NCI-H1930 (cell line): ENCODE measurements at places on chromosomes 5 and 9.

DNA sequence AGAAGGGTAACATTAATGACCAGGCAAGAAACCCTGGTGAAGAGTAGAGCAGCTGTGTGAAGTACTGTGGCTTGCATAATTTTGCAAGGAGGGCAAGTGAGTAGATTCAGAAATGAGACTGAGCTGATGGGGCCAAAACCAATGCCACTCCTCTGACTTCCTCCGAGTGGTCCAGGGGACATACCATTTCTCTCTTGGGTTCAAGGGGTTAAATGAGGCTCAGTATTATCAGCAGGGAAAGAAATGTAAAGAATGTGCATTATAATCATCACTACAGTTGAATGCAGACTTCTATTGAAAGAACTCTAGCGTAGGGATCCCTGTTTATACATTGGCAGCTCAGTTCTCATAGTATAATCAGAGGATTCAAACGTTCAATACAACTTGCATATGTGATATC lies 9.9 kb downstream of the POLR3G start:
- no peak for DNase-seq

DNA sequence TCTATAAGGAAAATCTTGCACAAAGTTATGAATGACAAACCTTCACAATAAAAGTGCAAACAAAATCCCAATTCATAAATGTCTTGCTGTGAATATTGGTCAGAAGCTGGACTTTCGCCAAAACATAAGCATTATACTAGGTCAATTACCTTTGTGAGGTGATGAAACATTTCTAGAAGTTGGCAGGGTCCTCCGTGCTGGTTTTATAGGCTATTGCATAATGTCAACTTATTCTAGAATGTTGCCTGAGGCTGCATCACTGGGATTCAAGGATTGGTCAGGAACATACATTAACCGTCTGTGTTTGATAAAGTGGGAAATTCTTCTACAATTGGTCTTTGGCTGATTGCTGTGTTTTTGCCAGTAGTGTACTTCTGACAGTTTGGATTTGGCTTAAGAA lies 49.8 kb upstream of the PALM2AKAP2 start:
- peak; percentile 21 for DNase-seq

- DNase-seq = no peak
Measured at GRCh38 chr9:95181226-95181818, 136.2 kb downstream of the FANCC start.

DNA sequence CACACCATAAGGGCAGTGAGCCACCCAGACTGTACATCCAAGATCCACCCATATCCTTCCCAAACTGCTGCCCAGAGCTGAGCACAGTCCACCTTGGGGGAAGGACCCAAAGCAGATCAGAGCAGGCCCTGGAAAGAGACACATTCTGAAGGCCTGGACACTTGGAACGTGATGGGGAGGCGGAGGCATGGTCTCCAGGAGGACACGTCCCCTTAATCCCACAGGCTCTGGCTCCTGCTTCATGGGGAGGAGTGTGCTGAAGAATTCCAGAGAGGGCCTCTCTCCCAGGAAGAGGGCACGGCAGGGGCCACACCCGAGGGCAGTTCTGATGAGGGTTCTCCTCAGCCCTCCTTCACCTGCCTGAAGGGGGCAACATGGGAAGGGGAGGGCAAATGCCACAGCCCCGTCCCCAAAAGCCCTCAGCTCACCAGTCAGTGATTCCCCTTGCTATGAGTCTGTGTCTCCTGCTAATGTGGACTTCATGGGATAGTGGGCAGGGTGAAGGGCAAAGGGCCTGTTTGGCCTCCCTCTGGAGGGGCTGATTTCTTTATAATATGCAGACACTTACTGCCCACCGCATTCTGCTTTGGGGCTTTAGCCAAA lies 276.8 kb downstream of the ENC1 start:
- no peak for DNase-seq

DNA sequence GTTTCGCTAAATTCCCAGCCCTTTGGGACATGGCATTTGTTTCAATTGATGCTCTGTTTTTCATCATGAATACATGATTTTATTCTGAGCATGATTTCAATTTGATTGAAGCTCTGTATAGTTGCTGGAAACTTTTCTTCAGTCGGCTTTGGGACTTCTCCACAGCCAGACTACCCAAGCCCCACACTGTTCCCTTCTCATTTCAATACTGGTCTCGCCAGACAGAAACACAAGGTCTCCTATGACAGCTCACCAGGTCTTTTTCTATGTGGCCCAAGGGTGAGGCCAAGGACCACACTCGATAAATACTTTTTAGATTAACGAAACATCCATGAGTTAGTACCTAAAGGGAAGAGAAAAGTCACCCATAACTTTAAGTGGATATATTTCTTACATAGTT lies 132.2 kb downstream of the ARL15 start:
- no peak for DNase-seq

DNA sequence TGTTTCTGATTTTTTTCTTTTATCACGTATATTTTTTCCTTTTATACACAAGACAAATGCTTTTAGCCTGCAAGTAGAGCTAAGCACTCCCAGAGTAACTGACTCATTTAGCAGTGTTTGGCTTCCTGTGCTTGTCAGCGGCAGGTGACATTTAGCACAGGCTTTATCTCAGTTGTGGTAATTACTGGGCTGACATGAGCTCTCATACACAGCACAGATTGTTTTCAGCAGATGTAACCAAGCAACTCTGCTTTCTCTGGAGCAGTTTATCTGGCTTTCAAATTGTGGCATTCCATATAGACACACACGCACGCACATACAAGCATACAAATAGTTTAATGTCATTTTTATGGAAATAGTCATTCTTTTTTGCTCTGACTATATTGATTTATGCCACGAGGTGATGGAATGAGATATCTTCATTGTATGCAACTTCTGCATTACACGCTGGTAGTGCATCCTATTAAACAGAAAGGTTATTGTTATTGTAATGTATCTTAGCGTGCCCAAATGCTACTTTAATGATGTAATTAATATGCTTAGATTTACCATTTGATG lies 379.0 kb upstream of the GRAMD2B start:
- peak; percentile 17 for DNase-seq

DNA sequence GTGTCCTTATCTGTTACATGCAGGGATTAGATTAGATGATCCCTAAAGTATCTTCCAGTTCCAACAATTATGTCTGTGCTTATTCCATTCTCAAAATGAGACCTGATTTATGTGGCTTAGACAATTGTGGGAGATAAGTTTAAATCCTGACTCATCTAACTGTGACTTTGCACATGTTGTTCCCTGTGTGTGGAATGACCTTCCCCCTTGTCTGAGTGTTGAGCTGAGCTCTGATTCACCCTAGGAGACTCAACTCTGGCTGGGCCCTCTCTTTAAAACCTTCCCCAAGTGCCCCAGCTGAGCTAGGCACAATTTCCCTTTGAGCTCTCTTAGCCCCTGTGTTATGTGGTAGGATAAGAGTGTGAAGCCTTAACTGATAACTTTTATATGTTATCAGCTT lies 118.9 kb upstream of the ELL2 start:
- DNase-seq = no peak

DNA sequence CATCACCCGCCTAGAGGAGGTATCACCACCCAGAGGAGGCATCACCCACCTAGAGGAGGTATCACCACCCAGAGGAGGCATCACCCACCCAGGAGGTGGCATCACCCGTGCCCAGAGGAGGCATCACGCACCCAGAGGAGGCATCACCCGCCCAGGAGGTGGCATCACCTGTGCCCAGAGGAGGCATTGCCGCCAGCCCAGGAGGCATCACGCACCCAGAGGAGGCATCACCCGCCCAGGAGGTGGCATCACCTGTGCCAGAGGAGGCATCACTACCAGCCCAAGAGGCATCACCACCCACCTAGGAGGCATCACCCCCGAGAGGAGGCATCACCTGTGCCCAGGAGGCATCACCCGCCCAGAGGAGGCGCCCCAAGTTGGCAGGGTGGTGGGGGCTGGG lies 2.6 kb downstream of the NOTCH1 start:
- no peak for DNase-seq

DNA sequence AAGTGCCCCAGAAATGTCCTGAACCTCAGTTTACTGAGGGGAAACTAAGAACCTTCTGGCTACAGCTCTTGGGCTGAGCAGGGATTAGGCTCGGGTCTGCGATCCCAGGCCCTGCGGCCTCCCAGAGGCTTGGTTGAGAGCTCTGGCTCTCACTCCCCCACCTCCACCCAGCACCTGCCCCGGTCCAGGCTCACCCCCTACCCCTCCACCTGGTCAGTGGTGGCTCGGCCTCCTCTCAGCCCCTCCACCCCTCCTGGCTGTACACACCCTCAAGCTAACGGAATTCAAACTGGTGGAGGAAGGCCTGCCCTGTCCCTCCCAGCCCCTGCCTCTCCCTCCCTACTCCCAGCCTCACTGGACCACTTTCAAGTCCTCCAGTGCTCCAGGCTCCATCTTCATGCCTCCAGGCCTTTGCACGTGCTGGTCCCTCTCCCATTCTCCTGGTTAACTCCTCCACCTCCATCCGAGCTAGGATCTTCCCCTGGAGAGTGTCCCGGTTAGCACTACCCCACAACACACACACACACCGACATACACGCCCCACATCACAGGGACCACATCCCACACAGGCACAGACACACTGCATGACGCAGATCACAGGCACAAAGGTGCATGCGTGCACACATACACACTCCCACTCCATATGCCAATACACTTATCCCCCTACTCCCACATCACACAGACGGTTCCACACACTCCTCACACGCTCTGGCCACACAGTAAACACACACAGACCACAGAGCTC lies 130.9 kb downstream of the C9orf50 start:
- no peak for DNase-seq

GRCh38 chr9:80873861-80874260 lies 815.5 kb downstream of the TLE1 start:
- no peak for DNase-seq

- DNase-seq = no peak
Measured at GRCh38 chr9:135332516-135332915, 147.1 kb upstream of the PPP1R26 start.

DNA sequence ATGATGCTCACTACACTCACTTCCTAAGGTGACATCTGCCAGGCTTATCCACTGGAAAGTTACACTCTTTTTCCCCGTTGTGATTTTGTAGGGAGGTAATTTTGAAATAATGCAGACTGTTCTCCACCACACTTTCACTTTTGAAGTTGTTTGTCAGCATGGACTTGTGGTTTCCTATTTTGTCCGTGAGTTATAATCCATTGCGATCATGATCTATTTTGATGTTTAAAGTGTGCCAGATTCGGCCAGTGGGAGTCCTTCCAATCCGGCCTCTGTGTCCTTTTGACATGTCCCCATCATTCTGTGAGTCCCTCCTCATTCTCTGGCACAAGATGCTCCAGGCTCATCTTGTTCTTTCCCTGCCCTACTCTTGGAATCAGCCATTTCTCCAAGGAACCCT lies 211.3 kb upstream of the KLF4 start:
- DNase-seq = no peak

- no peak for DNase-seq
Measured at GRCh38 chr9:90100014-90100413, 495.2 kb downstream of the GADD45G start.

DNA sequence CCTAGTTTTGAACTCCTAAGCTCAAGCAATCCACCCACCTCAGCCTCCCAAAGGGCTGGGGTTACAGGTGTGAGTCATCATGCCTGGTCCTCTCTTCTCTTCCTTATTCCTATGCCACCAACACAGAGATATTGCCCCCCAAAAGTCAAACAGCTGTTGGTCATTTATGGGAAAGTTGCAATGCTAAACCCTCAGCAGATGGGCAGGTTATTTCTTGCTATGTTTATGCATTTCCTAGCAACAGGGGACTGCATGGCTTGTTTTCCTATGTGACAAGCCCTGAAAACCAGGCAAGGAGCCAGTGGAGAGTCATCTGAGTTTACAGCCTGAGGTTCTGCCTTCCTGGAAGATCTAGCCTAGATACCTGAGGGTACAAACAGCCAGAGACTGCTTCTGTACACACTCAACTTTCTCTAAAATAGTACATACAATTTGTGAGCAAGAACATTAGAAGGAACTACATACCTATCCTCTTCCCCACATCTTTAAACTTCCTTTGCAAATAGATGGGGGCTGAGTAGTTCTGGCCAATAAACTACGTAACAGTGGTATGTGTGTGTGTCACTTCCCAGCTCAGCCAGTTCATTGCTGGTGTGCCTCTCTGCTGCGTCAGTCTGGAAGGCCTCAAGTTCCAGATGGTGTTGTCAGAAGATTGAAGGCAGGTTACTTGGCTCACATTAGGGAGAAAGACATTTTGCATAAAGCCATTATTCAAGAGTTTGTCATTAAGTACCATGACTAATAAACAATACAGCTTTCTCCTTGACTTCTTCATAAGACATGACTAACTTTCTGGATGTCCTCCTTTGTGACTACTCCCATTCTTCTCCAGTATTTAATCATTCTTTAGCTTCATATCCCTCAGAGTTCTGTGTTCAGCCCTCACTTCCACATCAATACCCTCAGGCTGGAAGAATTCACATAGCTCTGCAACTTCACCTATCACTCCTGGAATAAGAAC lies 65.3 kb downstream of the CSNK1A1 start:
- DNase-seq = no peak

- DNase-seq = no peak
Measured at GRCh38 chr5:177983763-177984583, 12.1 kb downstream of the PROP1 start.

GRCh38 chr5:77877516-77878355 lies 101.6 kb upstream of the TBCA start:
- DNase-seq = no peak

DNA sequence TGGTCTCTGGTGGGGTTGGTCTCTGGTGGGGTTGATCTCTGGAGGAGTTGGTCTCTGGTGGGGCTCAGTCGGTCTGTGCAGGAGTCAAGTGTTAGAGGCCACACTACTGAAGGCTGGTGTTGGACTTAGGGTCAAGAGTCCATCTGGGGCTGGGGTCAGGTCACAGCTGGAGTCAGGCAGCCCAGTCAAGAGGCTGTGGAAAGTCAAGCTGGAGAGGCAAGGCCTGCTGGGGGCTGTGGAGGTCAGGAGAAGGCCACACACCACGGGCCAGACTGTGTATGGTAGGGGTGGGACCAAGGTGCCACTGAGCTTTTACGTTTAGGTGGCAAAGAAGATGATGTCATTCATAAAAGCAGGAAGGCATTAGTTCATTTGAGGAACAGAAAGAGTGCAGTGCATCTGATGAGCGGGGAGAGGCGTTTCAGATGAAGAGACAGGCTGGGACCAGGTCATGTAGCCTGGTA lies 16.7 kb upstream of the CD74 start:
- DNase-seq = no peak

- DNase-seq = no peak
Measured at GRCh38 chr5:164351245-164351834, 845.9 kb downstream of the MAT2B start.

GRCh38 chr9:36306471-36307306 lies 48.4 kb upstream of the GNE start:
- DNase-seq = no peak

DNA sequence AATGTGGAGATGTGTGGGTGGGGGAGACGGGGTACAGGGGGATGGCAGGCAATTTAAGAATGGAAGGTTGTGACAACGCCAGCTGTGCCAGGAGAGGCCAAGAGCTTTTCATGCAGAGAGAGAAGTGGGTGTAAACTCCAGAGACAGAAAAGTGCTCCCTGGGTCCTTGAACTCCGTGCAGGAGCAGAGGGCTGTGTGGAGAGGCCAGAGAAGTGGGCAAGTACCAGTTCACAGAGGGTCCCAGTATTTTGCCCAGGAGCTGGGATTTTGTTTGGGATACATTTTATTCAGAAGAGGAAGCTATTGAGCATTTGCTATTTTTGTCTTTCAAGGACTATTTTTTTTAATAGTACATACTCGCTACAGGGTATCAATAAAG lies 19.5 kb upstream of the TCERG1 start:
- no peak for DNase-seq

GRCh38 chr5:133662578-133662977 lies 50.2 kb upstream of the FSTL4 start:
- no peak for DNase-seq
